ENCODE measurements at places on chromosomes 16 and 17. TPM values are rescaled to one million over a fixed set of nuclear protein-coding genes. Genes with fewer than 3 reads are reported as not detected.

GSG1L gene
- total RNA-seq, result not detected

C17orf50 gene
- not detected for total RNA-seq

SHISA6 gene
- not detected for total RNA-seq

ASB16 gene
- under 0.01 TPM for total RNA-seq

SYNGR3 gene
- total RNA-seq, result 1.4 TPM

NOG gene
- not detected for total RNA-seq

MT4 gene
- total RNA-seq, result not detected

ATP1B2 gene
- not detected for total RNA-seq

KRT33A gene
- not detected for total RNA-seq

ITGAL gene
- not detected for total RNA-seq

CX3CL1 gene
- not detected for total RNA-seq

IL34 gene
- 0.59 TPM for total RNA-seq

KRTAP3-1 gene
- total RNA-seq, result not detected

NAGS gene
- total RNA-seq, result 41.4 TPM

KRTAP1-1 gene
- not detected for total RNA-seq

ZG16B gene
- not detected for total RNA-seq

TOB1 gene
- total RNA-seq, result 13.3 TPM

C1QL1 gene
- under 0.01 TPM for total RNA-seq

WDR45B gene
- total RNA-seq, result 38.2 TPM

DNASE1L2 gene
- 1.2 TPM for total RNA-seq

ANKFN1 gene
- total RNA-seq, result not detected

PDE6G gene
- not detected for total RNA-seq

CACNG3 gene
- not detected for total RNA-seq

CAVIN1 gene
- 515 TPM for total RNA-seq

GPR179 gene
- not detected for total RNA-seq

PLK1 gene
- 46.7 TPM for total RNA-seq

FBXO39 gene
- total RNA-seq, result not detected

ENPP7 gene
- total RNA-seq, result not detected

CES1 gene
- total RNA-seq, result 2.6 TPM

DUS2 gene
- 18.0 TPM for total RNA-seq

CAPNS2 gene
- total RNA-seq, result not detected

CA7 gene
- total RNA-seq, result not detected

ZPBP2 gene
- not detected for total RNA-seq
